ENCODE measurements at places on chromosomes 12 and 14.
A peak's percentile ranks its signal among the peaks of the same experiment; 100 is the strongest.

GRCh38 chr14:63308723-63309317 is 9.9 kb downstream of the GPHB5 start:
- H3K4me3 ChIP-seq = no peak overlapping the region
- DNase-seq = peak; percentile 40
- H3K27ac ChIP-seq = no peak overlapping the region
- H3K4me1 ChIP-seq = no peaks in the 10 kb centered on the region
- H3K36me3 ChIP-seq = no peaks in the 10 kb centered on the region
- H3K27me3 ChIP-seq = no peaks in the 10 kb centered on the region

- H3K4me3 ChIP-seq = no peak overlapping the region
- H3K27ac ChIP-seq = no peak overlapping the region
- no peak for DNase-seq
- H3K36me3 ChIP-seq = no peaks in the 10 kb centered on the region
Measured at GRCh38 chr12:52681526-52682380, 1.5 kb upstream of the KRT1 start.

DNA sequence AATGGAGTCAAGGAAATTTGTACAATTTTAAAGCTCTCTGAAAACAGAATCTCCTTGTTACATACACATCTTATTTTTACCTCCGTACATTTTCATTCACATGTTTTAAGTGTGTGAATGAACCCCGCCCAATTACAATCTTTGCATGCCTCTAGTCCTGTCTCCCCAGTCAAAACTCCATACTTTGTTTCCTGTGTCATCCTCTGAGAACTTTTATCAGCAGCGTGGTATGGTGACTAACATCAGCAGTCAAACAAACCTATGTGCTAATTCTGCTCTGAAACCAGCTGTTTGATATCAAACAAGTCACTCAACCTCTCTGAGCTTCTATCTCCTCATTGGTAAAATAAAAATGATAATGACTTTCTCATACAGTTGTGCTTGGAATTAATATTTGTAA is 15.8 kb upstream of the ERGIC2 start:
- no peak overlapping the region for H3K27ac ChIP-seq
- no peaks in the 10 kb centered on the region for H3K36me3 ChIP-seq
- no peak overlapping the region for H3K4me3 ChIP-seq
- no peaks in the 10 kb centered on the region for H3K4me1 ChIP-seq

DNA sequence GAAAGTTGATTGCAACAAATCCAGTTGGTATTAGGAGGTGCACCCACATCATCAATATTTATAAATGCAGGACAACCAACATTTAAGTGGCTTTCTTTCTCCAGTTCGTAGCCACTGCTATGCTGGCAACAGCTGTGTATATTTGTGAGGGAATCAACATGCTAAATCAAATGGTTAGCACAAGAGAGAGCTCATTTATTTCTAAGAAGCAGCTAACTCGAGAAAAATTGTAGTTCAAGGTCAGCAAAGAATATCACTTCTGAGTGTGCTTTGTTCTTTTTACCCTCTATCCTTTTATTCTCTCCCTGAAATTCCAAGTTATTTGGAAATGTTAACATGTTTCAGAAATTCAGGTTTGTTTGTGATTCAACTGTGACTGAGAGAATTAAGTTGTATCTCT is 137.3 kb downstream of the NAV3 start:
- H3K4me3 ChIP-seq = no peak overlapping the region
- DNase-seq = no peak

- H3K27ac ChIP-seq = no peak overlapping the region
- H3K4me1 ChIP-seq = no peaks in the 10 kb centered on the region
- H3K4me3 ChIP-seq = no peak overlapping the region
- DNase-seq = no peak
- no peaks in the 10 kb centered on the region for H3K27me3 ChIP-seq
Measured at GRCh38 chr12:59230334-59230733, 310.0 kb upstream of the LRIG3 start.

- H3K27me3 ChIP-seq = peaks cover 8% of the 10 kb centered on the region
- peaks cover 17% of the 10 kb centered on the region for H3K4me1 ChIP-seq
- no peaks in the 10 kb centered on the region for H3K36me3 ChIP-seq
- H3K4me3 ChIP-seq = no peak overlapping the region
Measured at GRCh38 chr14:64623554-64624165, 73.9 kb downstream of the PPP1R36 start.

GRCh38 chr12:32549675-32550079 is 129.4 kb upstream of the DNM1L start:
- no peaks in the 10 kb centered on the region for H3K36me3 ChIP-seq
- no peak overlapping the region for H3K4me3 ChIP-seq
- no peak overlapping the region for H3K27ac ChIP-seq
- H3K27me3 ChIP-seq = no peaks in the 10 kb centered on the region

DNA sequence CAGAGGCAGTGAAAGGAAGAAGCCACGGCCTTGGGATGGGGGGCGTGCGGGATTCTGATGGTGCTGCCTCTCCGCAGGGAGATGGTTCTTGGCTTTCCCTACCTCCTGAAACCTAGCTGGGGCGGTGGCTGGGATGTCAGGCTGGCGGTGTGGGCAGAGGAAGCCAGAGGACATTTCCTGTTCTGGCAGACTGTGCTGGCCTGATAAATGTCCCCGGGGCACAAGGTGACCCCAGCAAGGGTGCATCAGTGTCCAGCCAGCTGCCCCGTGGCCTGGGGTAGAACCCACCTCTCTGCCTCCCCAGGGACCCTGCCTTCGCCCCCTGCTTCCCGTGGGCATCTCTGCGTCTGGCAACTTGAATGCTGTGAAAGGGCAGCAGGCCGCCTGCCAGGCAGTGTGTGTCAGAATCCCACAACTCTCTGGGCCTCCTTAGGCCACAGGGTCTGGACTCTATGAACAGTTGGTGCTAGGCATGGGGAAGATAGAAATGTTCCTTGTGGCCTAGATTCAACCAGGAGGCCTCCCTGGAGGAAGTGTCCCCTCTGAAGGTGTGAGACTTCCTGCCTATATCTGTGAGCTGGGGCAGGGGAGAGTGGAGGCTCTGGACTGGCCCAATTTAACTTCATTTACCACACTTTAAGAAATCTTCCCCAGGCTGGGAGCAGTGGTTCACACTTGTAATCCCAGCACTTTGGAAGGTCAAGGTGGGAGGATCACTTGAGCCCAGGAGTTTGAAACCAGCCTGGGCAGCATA is 4.9 kb downstream of the SH2B3 start:
- H3K36me3 ChIP-seq = peaks cover 9% of the 10 kb centered on the region
- H3K27me3 ChIP-seq = no peaks in the 10 kb centered on the region
- DNase-seq = no peak

DNA sequence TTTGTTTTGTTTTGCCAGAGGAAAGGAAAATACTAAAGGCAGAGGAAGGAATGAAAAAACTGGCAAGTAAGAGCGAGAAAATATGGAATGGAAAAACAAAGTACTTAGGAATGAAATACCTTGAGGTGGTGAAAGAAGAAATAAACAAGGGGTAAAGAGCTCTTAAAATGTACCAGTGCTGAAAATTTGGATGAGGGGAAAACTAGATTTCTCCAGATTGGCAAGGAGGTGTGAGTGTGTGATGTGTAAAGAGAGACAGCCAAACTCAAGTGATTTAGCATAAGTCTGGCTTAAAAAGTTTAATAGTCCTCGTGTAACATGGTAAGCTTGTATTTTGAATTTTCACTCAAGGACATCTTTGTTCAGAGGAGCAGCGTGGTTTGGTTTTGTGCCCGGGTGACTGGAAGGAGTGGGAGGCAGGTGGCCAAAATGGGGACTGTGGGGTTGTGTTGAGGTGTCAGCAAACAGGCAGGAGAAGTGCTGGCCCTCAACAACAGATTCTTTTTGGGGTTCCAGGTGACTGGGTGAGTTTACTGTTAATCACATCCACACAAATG is 102.7 kb downstream of the DACT1 start:
- H3K36me3 ChIP-seq = no peaks in the 10 kb centered on the region
- H3K4me3 ChIP-seq = no peak overlapping the region
- no peak for DNase-seq

- no peak for DNase-seq
- no peaks in the 10 kb centered on the region for H3K27me3 ChIP-seq
- H3K4me3 ChIP-seq = no peak overlapping the region
- H3K36me3 ChIP-seq = no peaks in the 10 kb centered on the region
- no peaks in the 10 kb centered on the region for H3K4me1 ChIP-seq
- H3K27ac ChIP-seq = no peak overlapping the region
Measured at GRCh38 chr14:66476964-66477363, 9.2 kb upstream of the CCDC196 start.

DNA sequence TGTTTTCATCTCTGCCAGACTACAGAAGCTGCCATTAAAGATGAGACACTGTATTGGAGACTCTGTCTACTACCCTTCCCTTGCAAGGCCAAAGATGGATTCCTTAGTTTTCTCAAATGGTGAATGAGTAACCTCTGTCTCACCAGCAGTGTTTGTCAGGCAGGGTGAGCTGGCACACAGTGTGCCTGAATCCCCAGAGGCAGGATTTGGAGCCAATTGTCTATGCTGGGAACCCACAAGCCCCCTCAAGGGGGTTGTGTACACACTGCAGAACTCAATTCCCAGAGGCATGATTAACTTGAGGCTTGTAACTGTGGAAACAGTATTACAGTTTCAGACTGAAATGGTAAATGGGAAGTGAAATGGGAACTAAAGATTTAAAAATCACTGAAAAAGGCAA is 136.8 kb upstream of the PTPRB start:
- no peaks in the 10 kb centered on the region for H3K27me3 ChIP-seq
- H3K36me3 ChIP-seq = no peaks in the 10 kb centered on the region
- no peak overlapping the region for H3K27ac ChIP-seq
- no peak for DNase-seq
- H3K4me3 ChIP-seq = no peak overlapping the region

DNA sequence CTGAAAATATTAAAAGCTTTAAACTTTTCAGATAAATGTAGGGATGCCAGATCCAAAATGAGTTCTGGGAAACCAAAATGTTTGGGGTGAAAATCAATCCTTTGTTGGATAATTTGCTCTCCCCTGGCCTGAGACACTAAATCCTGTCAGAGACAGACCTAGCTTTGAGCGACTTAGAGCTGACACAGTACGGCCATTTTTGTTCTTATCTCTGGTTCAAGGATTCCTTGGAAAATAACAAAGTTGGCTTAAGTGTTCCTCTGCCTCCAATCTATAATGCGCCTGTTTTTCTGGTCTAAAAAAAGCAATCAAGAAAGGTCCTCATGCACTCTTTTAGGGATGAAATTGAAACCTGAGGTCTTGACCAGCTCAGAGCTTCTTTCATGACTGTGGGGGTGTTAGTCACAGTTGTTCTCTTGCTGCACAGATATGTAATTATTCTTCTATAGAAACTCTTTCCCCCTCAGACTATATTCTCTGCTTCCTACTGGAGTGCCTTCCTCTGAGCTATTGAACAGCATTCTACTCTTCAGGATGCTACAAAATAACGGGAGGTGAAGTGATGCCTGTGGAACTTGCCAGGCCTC is 52.3 kb upstream of the EGLN3 start:
- H3K27ac ChIP-seq = no peak overlapping the region
- H3K36me3 ChIP-seq = no peaks in the 10 kb centered on the region
- H3K27me3 ChIP-seq = peaks cover 5% of the 10 kb centered on the region
- DNase-seq = no peak

DNA sequence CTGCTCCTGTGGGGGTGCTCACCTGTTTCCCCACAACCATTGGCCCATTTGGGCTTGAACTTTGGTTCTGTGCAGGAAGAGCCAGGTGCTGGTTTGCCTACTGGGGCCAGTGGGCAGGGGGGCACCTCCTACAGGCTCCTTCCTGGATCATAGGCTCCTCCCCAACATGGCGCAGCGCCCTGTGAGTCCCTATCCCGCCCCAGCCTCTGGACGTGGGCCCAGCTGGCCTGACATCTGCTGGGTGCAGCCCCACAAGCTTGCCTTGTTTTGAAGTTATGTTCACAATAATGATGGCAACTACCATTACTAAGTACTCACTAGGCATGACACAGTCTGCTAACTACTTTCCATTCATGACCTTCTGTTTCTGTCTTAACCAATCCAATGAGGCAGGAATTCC is 147.8 kb downstream of the RBM19 start:
- peaks cover 17% of the 10 kb centered on the region for H3K4me1 ChIP-seq
- H3K27me3 ChIP-seq = no peaks in the 10 kb centered on the region
- H3K27ac ChIP-seq = no peak overlapping the region
- DNase-seq = no peak

GRCh38 chr12:113069751-113070116 is 13.2 kb downstream of the DTX1 start:
- DNase-seq = no peak
- H3K36me3 ChIP-seq = no peaks in the 10 kb centered on the region
- H3K27ac ChIP-seq = no peak overlapping the region
- peaks cover 23% of the 10 kb centered on the region for H3K4me1 ChIP-seq

- H3K27ac ChIP-seq = no peak overlapping the region
- DNase-seq = no peak
- H3K36me3 ChIP-seq = no peaks in the 10 kb centered on the region
- no peak overlapping the region for H3K4me3 ChIP-seq
Measured at GRCh38 chr12:66899588-66899987, 220.7 kb upstream of the GRIP1 start.

DNA sequence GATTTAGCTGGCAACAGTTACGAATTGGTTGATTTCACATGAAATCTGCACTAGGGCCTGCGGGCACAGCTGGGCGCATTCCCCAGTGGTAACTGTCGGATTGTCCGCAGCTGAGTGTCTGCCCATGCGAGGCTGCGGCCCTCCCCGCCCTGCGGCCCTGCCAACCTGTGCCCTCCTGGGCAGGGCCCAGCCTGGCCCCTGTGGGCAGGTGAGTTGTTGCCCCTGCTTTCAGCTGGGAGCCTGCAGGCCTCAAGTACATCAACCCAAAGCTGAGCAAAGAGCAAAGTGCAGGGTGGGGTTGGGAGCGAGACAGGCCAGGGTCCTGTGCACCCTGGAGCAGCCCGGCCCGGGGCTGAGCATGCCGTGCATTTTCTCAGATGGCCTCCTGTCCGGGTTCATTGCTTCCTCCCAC is 89.1 kb downstream of the ADGRD1 start:
- no peak overlapping the region for H3K27ac ChIP-seq
- peaks cover 7% of the 10 kb centered on the region for H3K4me1 ChIP-seq
- H3K27me3 ChIP-seq = no peaks in the 10 kb centered on the region
- H3K36me3 ChIP-seq = no peaks in the 10 kb centered on the region
- no peak overlapping the region for H3K4me3 ChIP-seq

- no peaks in the 10 kb centered on the region for H3K4me1 ChIP-seq
- no peaks in the 10 kb centered on the region for H3K36me3 ChIP-seq
- no peak for DNase-seq
- H3K27me3 ChIP-seq = no peaks in the 10 kb centered on the region
Measured at GRCh38 chr14:66381755-66382154, 104.4 kb upstream of the CCDC196 start.

DNA sequence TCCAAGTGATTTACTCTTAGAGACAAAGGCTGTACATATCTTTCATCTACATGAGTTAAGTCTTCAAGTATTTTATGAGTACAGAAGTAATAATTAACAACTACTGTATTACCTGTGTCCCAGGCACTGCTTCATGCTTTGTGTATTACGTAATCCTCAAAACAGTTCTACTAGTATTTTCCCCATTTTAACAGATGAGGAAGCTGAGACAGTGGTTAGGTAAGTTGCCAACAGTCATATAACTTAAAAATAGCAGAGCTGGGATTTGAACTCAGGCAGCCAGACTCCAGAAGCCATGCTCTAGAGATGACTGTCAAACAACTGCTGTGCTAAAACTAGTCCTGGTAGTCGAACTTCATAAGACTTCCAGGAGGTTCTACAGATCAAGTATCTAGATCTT is 10.7 kb downstream of the TRMT5 start:
- no peak overlapping the region for H3K27ac ChIP-seq
- H3K4me1 ChIP-seq = peaks cover 4% of the 10 kb centered on the region
- no peak for DNase-seq
- peaks cover under 1% of the 10 kb centered on the region for H3K36me3 ChIP-seq
- H3K4me3 ChIP-seq = no peak overlapping the region
